Activated T-helper 1 cell treated with Interleukin-2 at 50 U/mL for 16 hours (primary cell): ENCODE measurements at places on chromosomes 1 and 21.

DNA sequence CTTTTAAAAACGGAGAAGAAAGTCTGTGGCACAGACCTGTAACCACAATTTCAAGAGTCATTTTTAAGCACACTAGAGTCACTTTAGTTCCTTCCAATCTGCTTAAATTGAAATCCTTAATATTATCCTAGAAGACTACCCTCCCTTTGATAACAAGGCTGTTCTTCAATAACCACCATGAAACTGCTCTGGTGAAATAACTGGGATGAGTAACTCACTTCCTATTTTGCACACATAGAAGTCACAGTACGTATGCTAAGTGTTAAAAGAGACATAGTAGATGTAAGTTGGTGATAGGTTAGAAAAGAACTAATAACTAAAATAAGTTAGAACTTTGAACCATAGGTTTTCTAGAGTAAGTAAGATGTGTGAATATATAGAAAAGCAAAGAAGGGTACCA lies 107.8 kb downstream of the NME7 start:
- DNase-seq, result no peak

GRCh38 chr21:34630536-34631143 lies 15.7 kb upstream of the RCAN1 start:
- DNase-seq, result no peak

DNA sequence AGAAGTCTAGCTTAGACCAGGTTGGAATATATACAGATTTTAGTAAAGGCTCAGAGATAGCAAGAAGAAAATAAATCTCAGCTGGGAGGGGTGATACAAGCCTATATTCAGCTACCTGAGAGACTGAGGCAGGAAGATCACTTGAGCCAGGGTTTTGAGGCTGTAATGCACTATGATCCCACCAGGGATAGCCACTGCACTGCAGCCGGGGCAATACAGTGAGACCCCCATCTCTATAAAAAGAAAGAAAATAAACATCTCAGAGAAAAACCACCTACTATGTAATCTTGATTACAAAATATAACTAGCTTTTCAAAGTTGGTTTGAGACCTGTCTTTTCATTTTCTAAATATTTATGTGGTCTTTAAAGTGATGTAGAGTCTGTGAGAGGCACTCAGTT lies 47.7 kb downstream of the IL23R start:
- DNase-seq, result no peak

- DNase-seq, result no peak
Observed at GRCh38 chr1:24491577-24492360, 10.9 kb upstream of the RCAN3 start.

- no peak for DNase-seq
Observed at GRCh38 chr1:246364415-246364941, 142.6 kb downstream of the SMYD3 start.
